K562 (cell line): ENCODE measurements at places on chromosomes 2 and 18.

GRCh38 chr18:13621886-13622619 is 104.3 kb downstream of the FAM210A start:
- no peak for DNase-seq

GRCh38 chr18:49510393-49511115 is 23.5 kb upstream of the C18orf32 start:
- peak; percentile 40 for DNase-seq

GRCh38 chr2:132837769-132838168 is 167.8 kb upstream of the LYPD1 start:
- DNase-seq: no peak

GRCh38 chr18:57585855-57586250 is 649 bp downstream of the FECH start:
- no peak for DNase-seq

DNA sequence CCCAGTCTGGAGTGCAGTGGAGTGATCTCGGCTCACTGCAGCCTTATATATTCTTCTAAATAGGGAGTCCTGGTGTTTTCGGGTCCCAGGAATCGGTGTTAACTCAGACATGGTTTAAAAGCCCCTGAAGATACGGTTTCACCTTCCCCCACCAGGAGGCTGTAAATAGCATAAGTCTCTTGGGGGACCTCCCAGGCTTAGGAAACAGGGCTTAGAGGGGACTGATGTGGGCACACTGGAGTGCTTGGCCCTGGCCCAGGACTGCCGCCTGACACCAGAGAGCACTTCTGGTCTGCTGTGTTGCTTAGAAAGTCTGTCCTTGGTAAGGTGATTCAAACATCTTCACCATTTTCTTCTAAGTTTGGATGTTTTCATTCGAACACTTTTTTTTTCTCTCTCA is 39.7 kb upstream of the MAP4K4 start:
- no peak for DNase-seq

DNA sequence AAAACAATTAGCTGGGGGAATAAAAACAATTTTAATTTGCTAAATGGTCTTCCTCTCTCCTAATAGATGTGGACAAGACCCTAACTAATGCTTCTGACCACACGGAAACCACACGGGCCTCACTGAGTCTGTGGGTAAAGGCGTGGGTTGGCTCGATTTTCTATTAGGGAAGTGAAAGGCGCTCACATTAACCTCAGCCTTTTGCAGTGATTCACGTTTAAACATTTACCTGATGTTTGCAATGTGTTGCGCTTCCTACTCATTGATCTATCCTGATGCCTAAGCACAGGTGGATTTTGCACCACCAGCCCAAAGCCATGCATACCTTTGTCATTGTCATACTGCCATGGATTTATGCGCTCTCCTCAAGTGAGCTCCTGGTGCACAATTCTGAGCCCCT is 35.6 kb upstream of the NRP2 start:
- DNase-seq: no peak

GRCh38 chr2:164363646-164364045 is 257.6 kb downstream of the GRB14 start:
- no peak for DNase-seq

DNA sequence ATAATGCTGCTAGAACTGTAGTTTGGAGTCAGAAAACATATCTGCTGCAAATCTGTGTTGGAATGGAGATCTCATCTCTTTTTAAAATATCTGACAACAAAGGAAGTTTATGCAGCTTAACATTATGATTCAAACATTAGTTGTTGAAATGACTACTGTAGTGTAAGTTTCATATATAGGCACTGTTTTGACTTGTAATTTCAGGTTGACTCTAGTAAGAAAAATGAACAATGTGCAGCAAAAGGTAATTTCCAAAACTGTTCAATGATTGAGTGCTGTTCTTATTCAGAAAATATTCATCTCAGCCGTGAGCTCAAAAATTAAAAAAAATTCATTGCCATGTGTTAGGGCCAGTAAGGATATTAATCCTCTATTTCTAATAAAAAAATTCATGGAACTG is 48.5 kb downstream of the CCDC138 start:
- no peak for DNase-seq

DNA sequence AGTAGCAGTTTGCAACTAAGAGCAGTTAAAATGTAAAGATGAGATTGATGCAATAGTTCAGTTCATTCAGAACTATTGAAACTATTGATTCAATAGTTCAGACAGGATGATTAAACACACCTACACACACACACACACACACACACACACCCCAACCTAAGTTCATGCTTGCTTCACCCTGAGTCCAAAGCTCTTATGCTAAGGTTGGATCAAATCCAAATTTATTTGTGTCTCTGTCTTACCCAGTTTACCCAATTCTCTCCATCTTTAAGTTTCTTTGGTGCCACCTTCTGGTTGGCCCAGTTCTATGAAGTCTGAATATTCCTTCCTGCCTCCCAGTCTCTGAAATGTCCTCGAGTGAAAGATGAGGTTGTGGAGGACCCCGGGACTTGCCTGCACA is 5.1 kb downstream of the SERPINB8 start:
- no peak for DNase-seq

DNA sequence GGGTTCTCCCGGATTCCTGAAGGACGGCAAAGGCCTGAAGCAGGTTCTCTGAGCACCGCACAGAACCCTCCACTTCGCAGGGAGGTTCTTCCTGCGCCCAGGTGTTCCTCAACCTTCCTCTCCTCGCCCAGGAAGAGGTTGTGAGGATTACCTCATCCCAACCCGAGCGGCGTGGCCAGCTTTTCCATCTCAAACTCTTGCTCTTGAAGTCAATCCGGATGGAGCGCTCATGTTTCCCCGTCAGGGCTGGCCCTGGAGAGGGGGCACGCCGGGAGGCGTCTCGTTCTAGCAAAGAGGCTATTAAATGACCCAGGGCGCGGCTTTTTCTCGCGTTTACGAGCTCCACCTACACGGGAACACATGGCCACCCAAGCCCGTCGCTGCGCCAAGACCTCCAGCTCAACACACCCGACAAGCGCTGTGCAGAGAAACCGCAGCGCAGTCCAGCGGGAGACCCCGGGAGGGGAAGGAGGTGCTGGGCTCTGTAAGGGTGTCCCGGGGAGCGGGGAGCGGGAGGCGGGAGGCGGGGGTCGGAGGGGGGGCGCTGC is 540 bp upstream of the RAB10 start:
- no peak for DNase-seq

GRCh38 chr2:101998896-101999789 is 7.4 kb downstream of the IL1R2 start:
- DNase-seq: no peak

- no peak for DNase-seq
Observed at GRCh38 chr18:6807515-6808257, 78.2 kb downstream of the ARHGAP28 start.

- no peak for DNase-seq
Observed at GRCh38 chr18:9671214-9671613, 36.9 kb upstream of the RAB31 start.

- no peak for DNase-seq
Observed at GRCh38 chr2:26559556-26559955, 81.6 kb downstream of the CIB4 start.

- DNase-seq: no peak
Observed at GRCh38 chr2:120844070-120844738, 108.5 kb downstream of the GLI2 start.

DNA sequence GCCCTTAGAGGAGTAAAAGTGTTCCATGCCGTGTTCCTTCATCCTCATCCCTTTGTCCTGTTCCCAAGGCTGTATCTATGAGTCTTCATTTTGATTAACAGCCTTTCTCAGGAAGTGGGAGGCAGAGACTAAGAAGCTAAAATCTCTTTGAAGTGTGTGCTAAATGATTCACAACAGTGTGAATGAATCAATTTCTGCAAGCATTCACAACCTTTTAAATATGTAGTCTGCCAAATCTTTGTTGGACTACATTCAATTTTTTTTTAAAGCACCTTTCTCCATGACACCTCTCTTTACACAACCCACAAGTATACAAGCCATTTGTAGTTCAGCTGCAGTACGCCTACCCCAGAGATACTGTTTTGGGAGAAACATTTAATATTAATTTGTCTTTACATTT is 408.6 kb upstream of the FANCL start:
- no peak for DNase-seq

DNA sequence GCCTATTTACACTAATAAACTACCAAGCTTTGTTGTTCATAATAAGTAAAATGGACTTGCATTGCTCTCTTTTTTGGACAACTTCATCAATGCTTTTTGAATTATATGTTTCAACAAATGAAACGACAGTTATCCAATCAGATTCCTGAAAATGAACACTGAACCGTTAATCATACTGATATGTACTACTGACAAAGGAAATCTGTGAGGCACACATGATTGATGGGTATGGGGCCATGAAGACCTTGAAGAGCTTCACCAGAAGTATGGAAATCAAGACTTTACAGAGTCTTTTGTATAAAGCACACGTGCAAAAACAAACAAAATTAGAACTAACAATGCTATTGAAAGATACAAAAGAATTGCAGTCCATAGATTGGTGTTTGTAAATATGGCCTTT is 51.2 kb downstream of the HNMT start:
- no peak for DNase-seq

DNA sequence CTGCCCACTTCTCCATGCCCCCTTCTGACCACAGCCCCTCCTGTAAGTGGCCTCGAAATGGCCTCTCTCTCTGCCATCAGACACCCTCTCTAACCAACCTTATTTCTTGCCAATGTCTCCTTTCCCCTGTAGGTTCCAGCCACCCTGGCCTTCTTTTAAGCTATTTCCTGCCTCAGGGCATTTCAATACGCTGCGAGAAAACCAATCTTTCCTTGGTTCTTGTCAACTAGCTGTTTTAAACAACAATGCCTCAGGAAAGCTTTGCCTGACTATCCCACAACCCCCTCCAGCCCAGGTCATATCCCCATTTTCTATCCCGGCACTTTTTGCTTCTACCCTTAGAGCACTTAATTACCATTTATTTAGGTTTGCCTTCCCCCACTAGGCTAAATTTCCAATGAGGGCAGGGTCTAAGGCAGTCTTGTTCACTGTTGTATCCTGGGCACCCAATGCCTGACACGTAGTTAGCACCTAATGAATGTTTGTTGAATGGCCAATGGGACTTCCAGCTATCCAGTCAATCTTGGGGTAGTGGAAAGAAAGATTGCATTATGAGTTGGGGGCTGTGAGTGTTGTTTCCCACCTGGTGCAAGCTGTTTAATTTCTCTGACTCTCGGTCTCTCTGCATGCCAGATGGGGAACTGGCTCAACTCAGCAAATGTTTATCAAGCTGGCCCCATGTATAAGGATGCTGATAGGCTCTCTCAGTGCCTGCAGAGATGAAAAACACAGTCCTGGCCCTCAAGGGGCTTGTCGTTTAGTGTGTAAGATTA is 291.2 kb downstream of the SRBD1 start:
- DNase-seq: no peak

DNA sequence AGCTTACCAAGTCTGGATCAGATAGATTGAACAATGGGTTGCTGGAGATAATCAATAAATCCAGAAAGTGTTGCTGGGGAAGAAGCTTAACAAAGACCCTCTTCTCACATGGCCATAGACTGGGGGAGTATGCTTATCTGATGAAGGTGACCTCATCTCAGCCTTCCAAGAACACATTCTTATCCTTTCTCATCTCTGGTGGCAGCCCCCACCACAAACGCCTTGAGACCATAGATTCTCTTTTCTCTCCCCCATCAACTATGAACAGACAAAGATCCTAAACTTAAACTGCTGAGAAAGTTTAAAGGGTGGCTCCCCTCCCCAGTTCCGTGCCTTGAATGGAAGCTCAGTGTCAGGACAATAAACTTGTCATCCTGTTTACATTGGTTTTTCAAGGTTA is 428.7 kb upstream of the TRIB2 start:
- peak; percentile 73 for DNase-seq

GRCh38 chr2:120574620-120575019 is 161.0 kb upstream of the GLI2 start:
- DNase-seq: no peak

DNA sequence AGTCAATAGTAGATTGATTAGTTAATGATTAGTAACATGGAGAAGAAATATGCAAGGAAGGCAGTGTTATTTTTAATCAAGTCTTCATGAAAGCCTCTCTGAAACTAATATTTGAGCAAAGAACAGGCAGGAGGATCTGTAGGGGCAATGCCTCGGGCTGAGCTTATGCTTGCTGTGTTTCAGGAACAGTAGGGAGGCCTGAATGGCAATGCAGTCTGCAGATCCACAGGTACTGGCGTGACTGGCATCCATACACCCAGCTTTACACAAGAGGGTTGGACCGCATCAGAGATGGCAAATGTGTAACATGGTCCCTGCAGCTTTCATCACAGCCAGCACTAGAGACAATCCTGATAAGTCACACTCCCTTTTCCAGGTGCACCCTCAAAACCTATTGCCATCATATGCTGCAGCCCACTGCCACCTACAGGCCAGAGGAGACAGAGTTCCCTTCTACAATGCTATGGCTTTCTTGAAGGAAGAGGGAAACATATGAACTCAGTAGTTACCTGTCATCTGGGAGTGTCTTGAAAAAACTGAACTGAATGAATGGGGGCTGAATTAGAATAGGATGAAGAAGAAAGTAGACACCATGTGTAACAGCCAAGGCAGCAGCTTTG is 582.4 kb upstream of the RAB6C start:
- DNase-seq: peak; percentile 19

DNA sequence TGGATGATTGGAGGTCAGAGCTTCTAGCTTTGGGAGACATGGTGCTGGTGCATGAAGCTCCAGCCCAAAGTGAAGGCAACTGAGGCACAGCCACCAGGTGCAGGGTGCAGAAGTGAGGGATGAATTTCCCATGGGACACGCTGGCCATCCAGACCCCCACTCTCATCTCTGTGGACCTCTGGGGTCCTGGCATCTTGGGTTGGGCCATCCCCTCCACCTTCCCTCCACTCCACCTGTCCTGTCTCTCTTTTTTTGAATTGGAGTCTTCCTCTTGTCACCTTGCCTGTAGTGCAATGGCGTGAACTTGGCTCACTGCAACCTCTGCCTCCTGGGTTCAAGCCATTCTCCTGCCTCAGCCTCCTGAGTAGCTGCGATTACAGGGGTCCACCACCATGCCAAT is 3.4 kb downstream of the NGEF start:
- DNase-seq: no peak

- DNase-seq: no peak
Observed at GRCh38 chr2:33518929-33519328, 42.5 kb downstream of the RASGRP3 start.

- no peak for DNase-seq
Observed at GRCh38 chr2:63035169-63035568, 15.5 kb upstream of the OTX1 start.

DNA sequence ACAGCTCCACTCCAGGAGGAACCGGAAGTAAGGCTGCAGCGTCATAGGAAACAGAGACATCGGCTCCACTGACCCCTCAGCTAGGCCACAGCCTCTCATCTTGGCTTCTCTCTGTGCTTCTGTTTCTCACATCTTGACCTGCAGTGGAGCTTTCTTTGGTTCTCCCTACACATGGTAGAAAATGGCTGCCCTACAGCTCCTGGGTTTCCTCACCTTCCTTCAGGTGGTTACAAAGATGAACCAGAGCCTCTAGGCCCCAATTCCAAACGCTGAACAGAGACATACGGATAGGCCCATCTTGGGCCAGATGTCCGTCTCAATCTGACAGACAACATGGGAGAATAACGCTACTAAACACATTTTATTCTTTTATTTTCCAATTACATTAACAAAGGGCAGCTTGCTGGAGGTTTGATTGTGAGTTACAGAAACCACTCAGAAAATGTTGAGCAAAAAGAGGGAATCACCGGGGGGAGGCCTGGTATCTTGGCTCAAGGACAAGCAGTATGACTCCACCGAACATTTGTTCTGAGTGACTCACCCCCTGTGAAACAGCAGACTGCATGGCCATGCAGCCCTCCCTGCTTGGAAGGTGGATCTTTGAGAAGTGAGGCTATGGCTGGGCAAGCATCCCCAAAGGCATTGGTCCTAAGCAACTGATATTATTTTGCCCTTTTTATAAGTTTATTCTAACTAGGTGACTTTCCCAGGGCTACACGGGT is 303.5 kb downstream of the CDCA7 start:
- no peak for DNase-seq
